ENCODE measurements at places on chromosomes 3 and 15. TPM values are rescaled to one million over a fixed set of nuclear protein-coding genes. Genes with fewer than 3 reads are reported as not detected.

The SLC28A2 gene
- not detected for total RNA-seq

The THSD4 gene
- total RNA-seq, result 159 TPM

The GOLGA8S gene
- total RNA-seq, result not detected

The ILDR1 gene
- total RNA-seq, result not detected

The ALCAM gene
- total RNA-seq, result 134 TPM

The EFCAB12 gene
- total RNA-seq, result 0.05 TPM

The CCR9 gene
- not detected for total RNA-seq

All from smooth muscle cell of the umbilical artery (primary cell).